Activated CD4-positive, CD25-positive, alpha-beta regulatory T cell (primary cell): ENCODE measurements at places on chromosomes 6 and 20.
A peak's percentile ranks its signal among the peaks of the same experiment; 100 is the strongest.

DNA sequence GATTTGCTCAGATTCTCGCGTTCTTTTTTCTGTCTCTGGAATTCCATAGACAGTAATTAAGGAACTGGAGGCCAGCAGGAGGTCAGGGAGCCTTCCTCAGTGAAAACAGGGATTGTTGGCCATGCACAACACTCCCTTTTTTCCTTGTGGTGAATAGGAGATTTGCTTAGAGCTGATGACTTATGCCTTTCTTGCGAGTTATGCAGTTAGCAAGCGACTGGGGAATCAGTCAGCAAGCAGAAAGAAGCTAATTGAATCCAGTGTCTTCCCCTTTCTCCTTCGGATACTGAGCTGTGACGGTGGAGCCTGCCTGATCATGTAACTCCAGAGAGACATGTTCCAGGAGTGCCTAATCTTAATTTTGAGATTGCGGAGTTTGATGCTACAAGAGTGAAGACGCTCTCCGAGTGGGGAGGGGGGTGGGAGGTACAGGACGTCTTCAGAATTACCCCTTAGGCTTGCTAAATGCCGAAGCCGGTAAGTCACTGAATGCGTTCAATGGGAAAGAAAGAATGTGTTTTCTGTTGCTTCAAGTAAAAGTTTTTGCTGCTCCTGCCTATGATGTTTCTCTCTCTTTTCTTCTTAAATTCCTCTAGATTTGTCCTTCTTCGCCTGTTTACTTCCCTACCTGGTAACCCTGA lies 165.9 kb downstream of the SASH1 start:
- no peak for DNase-seq

- DNase-seq = no peak
Observed at GRCh38 chr20:56702931-56703840, 74.1 kb downstream of the TFAP2C start.

GRCh38 chr6:4905826-4906225 lies 98.0 kb downstream of the RPP40 start:
- no peak for DNase-seq

DNA sequence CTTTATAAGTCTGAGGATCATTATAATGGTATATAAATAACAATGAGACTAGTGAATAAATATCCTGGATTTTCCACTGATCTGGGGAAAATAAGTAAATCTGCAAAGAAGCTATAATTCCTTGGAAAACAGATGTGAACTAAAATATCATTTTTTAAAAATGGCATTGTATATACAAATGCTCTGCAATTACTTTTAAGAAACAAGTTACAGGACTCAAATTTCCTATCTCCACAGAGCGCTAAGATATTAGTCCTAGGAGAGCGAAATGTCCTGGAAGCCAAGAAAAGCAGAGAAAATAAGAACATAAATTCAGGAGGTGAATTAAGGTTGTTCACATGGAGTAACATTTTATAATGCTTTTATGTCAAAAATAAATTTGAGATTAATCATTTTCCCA lies 61.3 kb downstream of the PRKN start:
- DNase-seq = no peak

GRCh38 chr6:147684906-147685305 lies 176.4 kb downstream of the SAMD5 start:
- no peak for DNase-seq

DNA sequence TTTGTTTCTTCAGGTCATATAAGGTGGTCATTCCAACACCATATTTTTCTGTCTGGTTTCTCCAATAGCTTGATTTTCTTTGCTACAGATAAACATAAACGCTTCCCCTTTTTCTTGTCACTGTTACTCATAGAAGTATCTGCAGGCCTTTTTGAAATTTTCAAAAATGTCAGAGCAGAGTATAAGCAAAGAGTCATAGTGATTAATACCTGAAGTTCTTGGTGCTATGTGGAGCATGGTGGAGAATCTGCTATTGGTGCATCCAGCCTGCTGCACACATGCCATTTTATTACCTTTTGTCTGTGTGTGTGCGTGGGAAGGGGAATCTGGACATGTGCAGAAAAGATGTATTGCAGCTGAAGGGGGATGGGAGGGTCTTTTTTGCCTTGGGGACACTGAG lies 19.7 kb downstream of the STX11 start:
- no peak for DNase-seq

DNA sequence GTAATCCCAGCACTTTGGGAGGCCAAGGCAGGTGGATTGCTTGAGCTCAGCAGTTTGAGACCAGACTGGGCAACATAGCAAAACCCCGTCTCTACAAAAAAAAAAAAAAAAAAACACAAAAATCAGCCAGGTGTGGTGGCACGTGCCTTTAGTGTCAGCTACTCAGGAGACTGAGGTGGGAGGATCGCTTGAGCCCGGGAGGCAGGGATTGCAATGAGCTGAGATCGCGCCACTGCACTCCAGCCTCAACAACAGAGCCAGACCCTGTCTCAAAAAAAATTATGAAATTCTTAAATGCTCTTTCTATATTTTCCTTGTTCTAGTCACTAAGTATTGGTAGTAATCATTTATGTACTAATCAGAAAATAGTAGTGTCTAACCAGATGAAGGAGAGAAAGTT lies 30.6 kb downstream of the SYTL3 start:
- no peak for DNase-seq

GRCh38 chr6:11139051-11139960 lies 27.8 kb upstream of the ERVFRD-1 start:
- no peak for DNase-seq

GRCh38 chr6:169990095-169991030 lies 238.9 kb downstream of the ERMARD start:
- peak; percentile 8 for DNase-seq

DNA sequence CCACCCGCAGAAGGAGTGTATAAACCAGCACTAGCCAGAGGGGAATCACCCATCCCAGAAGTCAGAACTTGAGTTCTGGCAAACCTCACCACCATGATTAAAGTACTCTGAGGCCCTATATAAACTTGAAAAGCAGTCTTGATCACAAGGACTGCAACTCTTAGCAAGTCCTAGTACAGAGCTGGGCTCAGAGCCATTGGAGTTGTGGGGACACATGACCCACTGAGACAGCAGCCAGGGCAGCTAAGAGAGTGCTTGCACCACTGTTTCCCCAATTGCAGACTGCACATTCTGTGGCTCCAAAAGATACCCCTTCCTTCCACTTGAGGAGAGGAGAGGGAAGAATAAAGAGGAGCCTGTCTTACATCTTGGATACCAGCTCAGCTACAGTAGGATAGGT lies 4.7 kb upstream of the MCM9 start:
- no peak for DNase-seq

- DNase-seq = no peak
Observed at GRCh38 chr6:49732781-49733180, 11.4 kb downstream of the CRISP3 start.

DNA sequence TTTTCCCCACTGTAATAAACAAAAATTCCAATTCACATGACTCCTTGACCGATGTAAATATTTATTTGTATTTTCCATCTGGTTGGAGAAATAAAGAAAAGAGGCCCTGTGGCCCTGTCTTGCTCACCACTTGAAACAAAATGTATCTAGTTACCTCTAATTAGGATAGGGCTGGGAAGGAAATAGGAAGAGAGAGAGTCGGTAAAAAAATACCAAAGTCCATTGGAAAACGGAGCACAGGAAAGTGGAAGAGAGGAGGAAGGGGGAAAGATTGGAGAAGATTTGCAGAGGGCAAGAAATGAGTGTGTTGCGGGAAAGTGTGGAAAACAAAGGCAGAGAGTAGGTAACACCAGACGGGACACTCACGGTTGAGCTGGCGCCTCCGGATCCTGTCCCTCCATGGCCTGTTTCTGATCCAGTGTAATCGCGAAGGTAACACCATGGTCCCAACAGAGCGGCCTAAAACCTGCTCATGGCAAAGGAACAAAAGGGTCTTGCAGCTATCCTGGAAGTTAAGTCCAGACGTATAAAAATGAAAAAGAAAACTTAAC lies 105.8 kb upstream of the RIPOR2 start:
- no peak for DNase-seq

- DNase-seq = no peak
Observed at GRCh38 chr6:123804787-123805540, 1.3 kb downstream of the NKAIN2 start.

GRCh38 chr6:2363211-2363610 lies 117.8 kb upstream of the GMDS start:
- no peak for DNase-seq

- no peak for DNase-seq
Observed at GRCh38 chr6:144607998-144608735, 323.0 kb downstream of the UTRN start.

DNA sequence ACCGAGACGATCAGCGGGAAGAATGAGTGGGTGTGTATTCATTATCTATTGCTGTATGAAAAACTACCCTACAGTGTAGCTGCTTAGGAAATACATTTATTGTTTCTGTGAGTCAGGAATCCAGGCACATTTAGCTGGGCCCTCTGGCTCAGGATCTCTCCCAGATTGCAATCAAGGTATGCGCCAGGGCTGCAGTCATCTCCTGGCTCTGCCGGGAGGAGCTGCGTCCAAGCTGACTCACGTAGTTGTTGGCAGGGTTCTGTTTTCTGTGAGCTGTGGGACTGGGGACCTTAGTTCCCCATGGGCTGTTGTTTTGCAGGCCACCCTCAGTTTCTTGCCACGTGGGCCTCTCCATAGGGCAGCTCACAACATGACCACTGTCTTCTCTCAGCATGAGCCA lies 68.2 kb upstream of the FUCA2 start:
- DNase-seq = no peak

DNA sequence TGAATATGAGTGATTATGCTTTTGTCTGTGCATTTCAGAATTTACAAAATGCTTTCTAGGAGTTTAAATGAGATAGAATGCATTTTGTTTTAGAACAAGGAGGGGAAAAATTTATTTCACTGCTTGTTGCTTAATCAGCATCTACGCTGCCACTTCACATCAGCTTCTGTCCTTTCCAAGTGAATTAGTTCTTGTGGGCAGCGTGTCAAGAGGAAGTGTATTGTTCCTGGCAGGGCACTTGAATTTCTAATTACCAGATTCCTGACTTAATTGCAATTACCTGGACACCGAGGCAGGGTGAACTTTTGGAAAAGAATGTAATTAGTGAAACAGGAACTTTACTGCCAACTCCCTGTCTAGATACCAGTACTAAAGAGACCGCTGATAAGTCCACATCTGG lies 263.5 kb downstream of the TMEM242 start:
- no peak for DNase-seq

GRCh38 chr6:99348288-99349170 lies 945 bp downstream of the FAXC start:
- DNase-seq = no peak

- no peak for DNase-seq
Observed at GRCh38 chr20:33280775-33281174, 2.2 kb upstream of the BPIFB1 start.

DNA sequence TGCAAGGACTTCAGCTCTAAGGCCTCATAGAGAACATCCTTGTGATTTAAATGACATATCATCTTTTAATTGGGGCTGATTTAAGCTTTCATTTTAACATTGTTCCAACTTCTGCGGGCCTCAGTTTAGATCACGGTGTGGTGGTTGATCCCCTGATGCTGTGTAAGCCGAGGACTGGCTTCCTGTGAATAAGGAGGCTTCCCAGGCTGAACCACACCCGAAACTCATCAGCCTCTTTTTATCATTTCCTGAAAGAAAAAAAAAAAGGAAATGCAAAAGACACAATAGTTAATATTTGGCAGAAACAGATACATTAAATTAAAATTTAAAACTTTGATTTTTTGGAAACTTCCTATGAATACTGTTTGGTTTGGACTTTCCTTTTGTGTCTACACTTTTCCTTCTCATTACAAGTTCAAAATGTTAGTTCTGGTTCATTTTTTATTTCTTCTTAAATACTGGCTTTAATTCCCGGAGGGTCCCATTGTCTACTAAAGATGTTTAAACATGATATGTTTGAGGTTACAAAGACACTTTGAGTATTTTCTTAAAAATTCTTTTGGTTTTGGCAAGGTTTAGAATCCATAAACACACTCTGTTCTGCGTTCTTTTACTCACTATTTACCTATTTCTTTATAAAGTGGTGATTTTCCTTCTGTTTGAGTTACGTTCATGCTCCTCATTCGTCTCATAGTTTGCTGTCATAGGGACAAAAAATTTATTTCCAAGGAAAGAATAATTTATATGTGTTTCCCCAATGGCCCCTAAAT lies 230.0 kb upstream of the SULF2 start:
- no peak for DNase-seq

- no peak for DNase-seq
Observed at GRCh38 chr6:118639054-118639964, 12.1 kb downstream of the CEP85L start.

- DNase-seq = no peak
Observed at GRCh38 chr6:157999168-158000051, 17.7 kb downstream of the SYNJ2 start.

GRCh38 chr6:326896-327537 lies 34.7 kb downstream of the DUSP22 start:
- no peak for DNase-seq

DNA sequence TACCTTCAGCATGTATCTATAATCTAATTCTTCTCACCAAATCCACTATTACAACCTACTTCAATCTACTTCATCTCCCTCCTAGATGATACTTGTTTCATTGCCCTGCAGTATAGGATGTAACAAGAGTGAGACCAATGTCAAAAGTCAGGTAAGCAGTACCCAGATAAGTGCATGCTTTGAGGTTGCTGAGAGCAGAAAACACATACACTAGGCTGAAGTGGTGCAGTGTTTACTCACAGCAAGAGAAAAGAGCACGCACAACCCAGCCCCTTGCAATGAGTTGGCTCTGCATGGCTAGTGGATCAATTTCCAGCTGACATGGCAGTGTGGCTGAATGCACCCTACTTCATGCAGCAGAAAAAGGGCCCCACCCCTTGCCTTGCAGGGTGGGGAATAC lies 199.9 kb downstream of the EPHA7 start:
- no peak for DNase-seq

DNA sequence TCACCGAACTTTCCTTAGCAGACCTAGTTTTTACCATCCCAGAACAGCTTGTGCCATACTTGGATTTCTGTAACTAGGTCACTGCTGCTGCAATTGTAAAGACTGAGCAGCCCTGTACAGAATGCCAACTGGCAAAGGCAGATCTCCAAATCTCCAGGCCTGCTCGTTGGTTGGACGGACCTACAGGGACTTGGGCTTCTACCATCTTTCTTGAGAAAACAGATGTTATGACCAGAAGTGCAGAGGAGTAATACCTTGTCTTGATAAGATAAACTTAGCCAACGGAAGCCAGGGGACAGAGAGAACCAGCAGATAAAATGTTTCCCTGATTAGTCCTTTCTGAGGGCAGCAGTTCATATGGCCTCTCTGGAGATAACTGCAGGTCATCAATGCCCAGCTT lies 304.1 kb downstream of the RFPL4B start:
- no peak for DNase-seq

GRCh38 chr20:56207656-56208055 lies 40.9 kb upstream of the MC3R start:
- no peak for DNase-seq

- peak; percentile 40 for DNase-seq
Observed at GRCh38 chr20:48620507-48621375, 207.1 kb downstream of the PREX1 start.

GRCh38 chr20:34397096-34397495 lies 34.0 kb downstream of the ITCH start:
- DNase-seq = no peak

DNA sequence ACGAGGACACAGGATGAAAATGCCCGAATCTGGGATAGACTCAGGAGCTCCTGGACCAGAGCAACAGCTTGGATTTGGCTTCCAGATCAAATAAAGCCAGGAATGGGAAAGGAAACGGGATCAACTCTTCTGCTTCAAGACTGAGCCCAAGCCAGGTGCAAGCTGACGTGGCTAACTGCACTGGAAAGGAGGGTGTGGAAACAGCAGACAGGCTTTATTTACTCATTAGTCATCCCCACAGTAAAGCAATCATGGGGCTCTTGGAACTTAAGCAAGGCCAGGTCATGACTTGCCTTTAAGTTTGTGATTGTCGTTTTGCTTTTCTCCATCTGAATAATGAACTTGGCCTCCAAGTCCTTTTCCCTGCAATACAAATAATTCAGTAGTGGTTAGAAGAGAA lies 45.2 kb downstream of the KIF16B start:
- no peak for DNase-seq
